Mesendoderm (in vitro differentiated cells): ENCODE measurements at places on chromosomes 6 and 20.
A peak's percentile ranks its signal among the peaks of the same experiment; 100 is the strongest.

DNA sequence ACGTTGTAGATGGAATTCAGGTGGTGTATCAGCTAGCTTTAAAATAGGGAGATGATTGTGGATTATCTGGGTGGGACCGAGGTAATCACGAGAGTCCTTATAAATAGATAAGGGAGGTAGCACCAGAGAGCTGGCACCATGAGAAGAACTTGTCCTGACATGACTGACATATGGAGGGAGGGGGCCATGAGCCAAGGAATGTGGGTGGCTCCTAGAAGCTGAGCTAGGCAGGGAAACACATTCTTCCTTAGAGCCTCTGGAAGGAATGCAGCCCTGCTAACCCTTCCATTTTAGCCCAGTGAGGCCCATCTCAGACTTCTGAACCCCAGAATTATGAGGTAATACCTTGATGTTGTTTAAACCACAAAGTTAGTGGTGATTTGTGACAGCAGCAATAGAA is 321.1 kb upstream of the SULF2 start:
- H3K4me3 ChIP-seq = no peak overlapping the region
- no peaks in the 10 kb centered on the region for H3K27me3 ChIP-seq
- H3K27ac ChIP-seq = no peak overlapping the region
- DNase-seq = no peak
- H3K36me3 ChIP-seq = no peaks in the 10 kb centered on the region

DNA sequence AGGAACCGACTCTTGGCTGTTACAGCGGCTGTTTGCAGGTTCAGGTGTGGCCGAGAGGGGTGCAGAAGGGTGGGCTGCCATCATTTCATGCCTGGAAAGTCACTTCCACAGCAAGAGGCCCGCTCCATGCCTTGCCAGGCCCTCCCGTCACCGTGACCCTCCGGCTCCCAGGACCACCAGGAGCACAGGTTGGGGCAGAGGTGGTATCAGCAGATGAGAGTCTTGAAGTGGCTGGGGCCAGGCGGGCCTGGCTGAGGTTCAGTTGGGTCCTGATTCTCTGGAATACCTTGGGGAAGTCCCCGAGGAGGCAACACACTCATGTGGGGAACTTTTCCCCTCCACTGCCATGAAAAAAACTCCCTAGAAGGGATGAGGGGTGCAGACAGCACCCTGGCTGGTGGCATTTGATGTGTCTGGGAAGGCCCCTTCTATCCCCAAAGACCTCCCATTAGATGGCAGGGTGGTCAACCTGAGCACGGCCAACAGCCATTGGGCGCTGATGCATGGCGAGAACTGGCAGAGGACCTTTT is 34.2 kb upstream of the IRF4 start:
- no peaks in the 10 kb centered on the region for H3K27me3 ChIP-seq
- no peak overlapping the region for H3K4me3 ChIP-seq
- H3K36me3 ChIP-seq = no peaks in the 10 kb centered on the region
- DNase-seq = no peak
- H3K4me1 ChIP-seq = no peaks in the 10 kb centered on the region

DNA sequence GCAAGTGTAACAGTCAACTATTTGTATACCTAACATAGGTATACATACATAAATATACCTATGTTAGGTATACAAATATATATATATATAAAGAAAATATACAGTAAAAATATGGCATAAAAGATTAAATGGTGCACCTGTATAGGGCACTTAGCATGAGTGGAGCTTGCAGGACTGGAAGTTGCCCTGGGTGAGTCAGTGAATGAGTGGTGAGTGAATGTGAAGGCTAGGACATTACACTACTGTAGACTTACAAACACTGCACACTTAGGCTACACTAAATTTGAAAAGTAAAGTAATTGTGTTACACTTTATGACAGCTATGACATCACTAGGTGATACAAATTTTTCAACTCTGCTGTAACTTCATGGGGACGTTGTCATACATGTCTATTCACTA is 65.6 kb downstream of the CDC5L start:
- H3K27ac ChIP-seq = no peak overlapping the region
- no peaks in the 10 kb centered on the region for H3K27me3 ChIP-seq
- no peaks in the 10 kb centered on the region for H3K36me3 ChIP-seq
- H3K4me3 ChIP-seq = no peak overlapping the region
- H3K4me1 ChIP-seq = peaks cover 2% of the 10 kb centered on the region

DNA sequence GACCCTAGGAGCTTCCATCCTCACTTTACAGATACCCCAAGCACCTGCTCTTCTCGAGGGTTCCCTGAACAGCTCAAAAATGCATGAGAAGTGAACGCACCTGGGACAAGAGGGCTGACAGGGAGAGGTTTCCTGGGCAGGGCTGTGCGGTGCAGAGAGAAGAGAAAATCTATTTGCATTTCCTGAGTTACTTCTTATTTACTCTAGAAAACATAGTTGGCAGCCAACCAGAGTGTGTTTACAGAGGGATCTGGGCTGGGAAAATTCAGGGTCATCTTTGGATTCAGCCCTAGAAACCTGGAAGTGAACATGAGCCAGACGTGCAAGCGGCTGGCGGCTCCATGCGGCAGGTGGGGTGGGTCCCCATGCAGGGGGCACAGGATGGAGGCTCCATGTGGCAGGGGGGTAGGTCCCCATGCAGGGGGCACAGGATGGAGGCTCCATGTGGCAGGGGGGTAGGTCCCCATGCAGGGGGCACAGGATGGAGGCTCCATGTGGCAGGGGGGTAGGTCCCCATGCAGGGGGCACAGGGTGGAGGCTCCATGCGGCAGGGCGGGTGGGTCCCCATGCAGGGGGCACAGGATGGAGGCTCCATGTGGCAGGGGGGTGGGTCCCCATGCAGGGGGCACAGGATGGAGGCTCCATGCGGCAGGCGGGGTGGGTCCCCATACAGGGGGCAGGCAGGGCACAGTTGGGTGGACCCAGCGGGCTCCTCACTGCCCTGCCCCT is 342.0 kb downstream of the TAF4 start:
- no peaks in the 10 kb centered on the region for H3K4me1 ChIP-seq
- no peak overlapping the region for H3K4me3 ChIP-seq
- H3K27me3 ChIP-seq = no peaks in the 10 kb centered on the region
- no peak for DNase-seq

GRCh38 chr6:154928325-154928922 is 66.7 kb upstream of the TIAM2 start:
- no peaks in the 10 kb centered on the region for H3K27me3 ChIP-seq
- no peaks in the 10 kb centered on the region for H3K36me3 ChIP-seq
- H3K4me3 ChIP-seq = no peak overlapping the region
- peaks cover 28% of the 10 kb centered on the region for H3K4me1 ChIP-seq

DNA sequence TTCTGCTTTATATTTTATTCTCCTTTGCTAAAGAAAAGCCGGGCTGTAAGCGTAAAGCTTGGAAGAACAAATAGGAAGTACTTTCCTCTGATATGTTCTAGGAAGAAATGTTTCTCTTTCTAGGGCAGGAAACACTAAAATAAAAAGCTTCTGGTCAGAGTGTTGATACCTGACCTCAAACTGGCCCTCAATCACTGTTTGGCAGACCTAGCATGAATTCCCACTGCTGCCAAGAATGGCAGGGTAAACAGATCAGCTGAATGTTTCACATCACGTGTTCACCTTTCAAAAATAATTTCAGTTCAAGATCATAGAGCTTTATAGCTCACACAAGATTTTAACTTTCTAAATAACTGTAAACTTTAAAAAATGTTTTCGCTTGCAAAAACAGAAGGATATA is 2.9 kb downstream of the MPC1 start:
- no peaks in the 10 kb centered on the region for H3K27me3 ChIP-seq
- H3K27ac ChIP-seq = no peak overlapping the region
- H3K4me3 ChIP-seq = no peak overlapping the region
- no peaks in the 10 kb centered on the region for H3K36me3 ChIP-seq
- no peaks in the 10 kb centered on the region for H3K4me1 ChIP-seq

DNA sequence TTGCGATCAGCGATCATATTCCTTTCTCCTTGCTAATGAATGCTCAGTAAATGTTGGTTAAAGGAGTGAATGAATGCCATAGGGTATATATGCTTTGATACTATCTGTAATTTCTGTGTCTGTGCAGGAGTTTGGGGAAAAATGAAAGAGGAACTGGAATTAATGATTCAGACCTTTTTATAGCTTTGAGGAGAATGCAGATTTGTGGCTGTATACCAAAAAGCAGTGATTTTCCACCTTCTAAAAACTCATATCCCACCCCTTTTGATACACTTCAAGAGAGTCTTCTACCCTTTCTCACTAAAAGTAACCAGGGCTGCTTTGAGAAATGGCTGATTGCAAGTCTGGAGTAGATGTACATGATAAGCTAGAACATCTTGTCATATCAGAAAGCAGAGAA is 26.6 kb upstream of the SUMO4 start:
- no peaks in the 10 kb centered on the region for H3K4me1 ChIP-seq
- no peak overlapping the region for H3K27ac ChIP-seq

- no peaks in the 10 kb centered on the region for H3K27me3 ChIP-seq
- peaks cover under 1% of the 10 kb centered on the region for H3K4me1 ChIP-seq
- no peak overlapping the region for H3K27ac ChIP-seq
- no peaks in the 10 kb centered on the region for H3K36me3 ChIP-seq
Measured at GRCh38 chr20:313948-314347, 11.4 kb upstream of the SOX12 start.

GRCh38 chr20:44650771-44651433 is 597 bp downstream of the ADA start:
- H3K4me3 ChIP-seq = peak overlapping the region; percentile 11
- H3K27me3 ChIP-seq = no peaks in the 10 kb centered on the region
- peak; percentile 29 for DNase-seq

DNA sequence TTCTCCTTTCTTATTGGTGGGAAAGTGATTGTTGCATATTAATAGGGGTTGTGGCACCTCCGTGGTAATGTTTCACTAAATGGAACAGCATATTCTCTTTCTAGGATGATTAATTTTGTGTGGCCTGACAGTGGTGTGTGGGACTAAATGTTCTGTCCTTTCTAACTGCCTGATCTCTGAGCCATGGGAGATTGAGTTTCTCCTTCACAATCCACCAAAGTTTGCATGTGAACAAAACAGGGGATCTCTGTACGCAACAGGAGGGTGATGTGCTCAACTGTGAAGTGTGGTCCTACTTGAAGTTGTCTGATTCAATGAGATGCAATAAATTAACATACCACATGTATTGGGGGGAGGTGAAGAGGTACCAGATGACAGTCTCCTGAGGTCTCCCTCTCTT is 19.3 kb downstream of the BCAS1 start:
- H3K36me3 ChIP-seq = no peaks in the 10 kb centered on the region
- DNase-seq = no peak
- no peaks in the 10 kb centered on the region for H3K4me1 ChIP-seq

DNA sequence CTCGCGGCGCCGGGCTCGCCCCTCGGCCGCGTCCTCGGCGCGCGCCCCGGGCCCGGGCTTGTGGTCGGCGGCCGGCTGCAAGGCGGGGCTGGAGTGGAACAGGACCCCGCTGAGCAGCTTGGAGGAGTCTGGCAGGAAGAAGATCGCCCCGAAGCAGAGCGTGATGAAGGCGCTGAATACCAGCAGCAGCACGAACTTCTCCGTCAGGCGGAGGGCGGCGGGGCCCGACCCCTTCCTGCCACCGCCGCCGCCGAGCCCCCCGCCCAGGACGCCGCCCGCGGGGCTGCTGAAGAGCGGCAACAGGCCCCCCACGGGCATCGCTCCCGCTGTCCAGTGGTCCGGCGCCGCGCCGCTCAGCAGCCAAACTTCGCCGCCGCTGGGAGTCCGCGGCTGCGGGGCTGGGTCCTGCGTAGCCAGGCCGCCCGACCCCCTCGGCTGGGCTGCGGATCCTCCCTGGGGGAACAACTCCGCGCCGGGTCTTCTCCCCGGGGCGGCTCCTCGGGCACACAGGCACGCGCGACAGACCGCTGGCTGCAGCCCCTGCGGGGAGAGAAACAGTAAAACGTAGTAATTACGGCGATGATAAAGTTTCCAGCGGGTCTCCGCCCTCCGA is 707 bp downstream of the MAN1A1 start:
- peaks cover 3% of the 10 kb centered on the region for H3K4me1 ChIP-seq
- H3K36me3 ChIP-seq = no peaks in the 10 kb centered on the region
- H3K27me3 ChIP-seq = no peaks in the 10 kb centered on the region

GRCh38 chr20:11452326-11452725 is 465.4 kb upstream of the BTBD3 start:
- peaks cover 18% of the 10 kb centered on the region for H3K4me1 ChIP-seq
- DNase-seq = peak; percentile 35
- no peaks in the 10 kb centered on the region for H3K36me3 ChIP-seq
- H3K27ac ChIP-seq = peak overlapping the region; percentile 56

- H3K4me1 ChIP-seq = no peaks in the 10 kb centered on the region
- no peak overlapping the region for H3K4me3 ChIP-seq
- H3K27ac ChIP-seq = no peak overlapping the region
- H3K36me3 ChIP-seq = no peaks in the 10 kb centered on the region
- H3K27me3 ChIP-seq = no peaks in the 10 kb centered on the region
- DNase-seq = no peak
Measured at GRCh38 chr20:47789081-47789763, 3.9 kb upstream of the SULF2 start.

DNA sequence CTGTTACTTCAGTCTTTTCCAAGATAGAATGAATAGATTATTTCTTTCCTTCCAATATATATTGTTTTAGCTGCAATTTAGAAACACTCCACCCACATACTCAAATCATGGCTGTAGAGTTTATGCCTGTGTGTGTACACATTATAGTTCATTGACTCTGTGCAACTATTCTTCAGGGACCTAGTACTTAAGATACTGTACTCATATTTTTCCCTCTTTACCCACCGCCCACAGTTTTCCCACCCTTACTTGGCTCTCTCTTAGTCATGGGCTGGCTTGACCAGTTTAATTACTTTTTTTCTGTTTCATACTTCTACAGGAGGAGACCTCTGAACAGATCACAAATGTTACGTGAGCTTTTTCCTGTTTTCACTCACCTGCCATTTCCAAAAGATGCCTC is 30.4 kb downstream of the C6orf89 start:
- H3K4me3 ChIP-seq = no peak overlapping the region
- no peak overlapping the region for H3K27ac ChIP-seq
- H3K36me3 ChIP-seq = no peaks in the 10 kb centered on the region
- no peaks in the 10 kb centered on the region for H3K27me3 ChIP-seq
- no peak for DNase-seq

DNA sequence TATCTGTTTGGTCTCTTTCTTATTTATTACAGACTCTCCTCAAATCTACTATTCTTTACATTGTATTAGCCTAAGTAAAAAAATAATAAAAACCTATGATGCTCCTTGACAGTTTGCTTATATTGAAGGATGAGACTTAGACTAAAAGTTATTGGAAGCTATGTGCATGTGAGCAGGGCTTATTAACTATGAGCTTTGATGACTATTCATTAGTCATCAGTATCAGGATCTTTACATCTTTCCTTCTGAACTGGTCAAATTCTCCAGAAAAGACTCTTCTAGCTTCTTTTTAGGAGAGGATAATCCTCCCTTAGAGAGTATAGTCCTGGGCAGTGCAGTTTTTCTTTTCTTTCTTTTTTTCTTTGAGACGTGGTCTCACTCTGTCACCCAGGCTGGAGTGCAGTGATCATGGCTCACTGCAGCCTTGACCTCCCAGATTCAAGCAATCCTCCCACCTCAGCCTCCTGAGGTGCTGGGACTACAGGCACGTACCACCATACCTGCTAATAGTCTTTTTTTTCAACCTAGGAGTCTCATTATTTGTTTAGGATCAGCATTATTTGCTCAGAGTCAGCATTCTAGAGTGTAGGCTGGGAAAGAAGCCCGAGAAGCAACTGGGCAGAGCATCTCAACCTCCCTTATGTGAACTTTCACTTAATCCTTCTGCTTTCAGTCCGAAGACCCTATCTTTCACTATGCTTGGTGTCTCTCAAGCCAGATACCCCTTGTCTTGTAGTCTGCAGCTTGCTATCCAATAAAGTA is 37.1 kb upstream of the YWHAB start:
- H3K4me1 ChIP-seq = no peaks in the 10 kb centered on the region
- H3K36me3 ChIP-seq = no peaks in the 10 kb centered on the region
- H3K27ac ChIP-seq = no peak overlapping the region
- H3K4me3 ChIP-seq = no peak overlapping the region

GRCh38 chr6:10719296-10719963 is 3.4 kb upstream of the TMEM14C start:
- no peak overlapping the region for H3K27ac ChIP-seq
- no peaks in the 10 kb centered on the region for H3K36me3 ChIP-seq
- H3K4me3 ChIP-seq = no peak overlapping the region
- H3K4me1 ChIP-seq = peaks cover 3% of the 10 kb centered on the region
